ENCODE measurements at places on chromosomes 11 and 22.

- DNase-seq = no peak
Measured at GRCh38 chr22:48198489-48199459, 1436.3 kb downstream of the TBC1D22A start.

GRCh38 chr11:75199412-75199955 is 41.1 kb upstream of the TPBGL start:
- no peak for DNase-seq

- DNase-seq = no peak
Measured at GRCh38 chr22:46653596-46653995, 33.4 kb downstream of the GRAMD4 start.

DNA sequence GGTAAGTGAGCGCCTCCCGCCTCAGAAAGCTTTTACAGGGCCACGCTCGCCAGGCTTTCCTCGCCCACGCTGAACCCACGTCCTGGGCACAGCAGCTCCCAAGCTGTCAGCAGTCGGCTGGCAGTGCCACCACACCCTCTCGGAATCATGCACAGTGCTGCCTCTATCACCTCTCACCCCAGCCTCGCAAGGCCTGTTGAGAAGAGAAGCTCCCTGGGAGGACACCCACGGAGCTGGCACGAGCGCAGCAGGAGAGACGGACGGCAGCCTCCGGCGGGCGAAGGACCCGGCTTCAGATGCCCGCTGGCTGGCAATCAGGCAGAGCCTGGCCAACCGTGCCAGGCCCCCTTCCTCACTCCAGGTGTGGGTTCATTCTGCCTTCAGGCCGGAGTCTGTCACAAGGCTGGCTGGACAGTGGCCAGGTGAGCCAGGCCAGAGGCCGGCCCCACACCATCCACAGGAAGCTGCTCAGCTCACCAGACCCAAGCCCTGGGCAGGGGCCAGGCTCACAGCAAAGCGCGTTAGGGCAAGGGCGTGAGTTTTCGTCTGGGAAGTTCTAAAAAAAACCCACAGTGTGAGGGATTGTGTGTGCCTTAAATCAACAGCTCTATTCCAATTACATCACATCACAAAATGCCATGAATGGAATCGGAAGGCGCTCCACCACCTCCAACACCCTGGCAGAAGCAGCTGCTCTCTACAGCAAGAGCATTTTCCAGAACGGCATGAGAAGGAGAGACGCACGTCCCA is 33.2 kb downstream of the TOLLIP start:
- DNase-seq = no peak

- DNase-seq = peak; percentile 19
Measured at GRCh38 chr11:6655790-6656583, at the start of gene DCHS1. TSS of gene DCHS1 (minus strand) at chr11:6655809. CDS start at chr11:6641613, 14,196 bp downstream.

DNA sequence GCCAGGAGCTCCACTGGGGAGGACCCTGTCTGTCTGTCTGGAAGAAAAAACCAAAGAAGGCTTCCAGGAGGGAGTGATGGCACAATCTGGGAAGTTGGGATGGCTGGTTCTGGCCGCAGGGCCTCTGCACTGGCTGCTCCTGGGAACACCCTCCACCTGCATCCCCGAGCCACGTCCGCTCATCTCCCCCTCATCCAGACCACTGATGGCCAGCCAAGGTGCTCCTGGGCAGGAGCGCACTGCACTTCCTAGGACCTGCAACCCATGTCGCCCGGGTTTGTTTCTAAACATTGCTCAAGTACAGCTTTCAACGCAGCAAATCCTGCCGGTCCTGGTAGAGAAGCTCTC is 4.9 kb upstream of the IFITM10 start:
- no peak for DNase-seq

GRCh38 chr11:7332962-7333361 is 81.3 kb downstream of the SYT9 start:
- DNase-seq = no peak

DNA sequence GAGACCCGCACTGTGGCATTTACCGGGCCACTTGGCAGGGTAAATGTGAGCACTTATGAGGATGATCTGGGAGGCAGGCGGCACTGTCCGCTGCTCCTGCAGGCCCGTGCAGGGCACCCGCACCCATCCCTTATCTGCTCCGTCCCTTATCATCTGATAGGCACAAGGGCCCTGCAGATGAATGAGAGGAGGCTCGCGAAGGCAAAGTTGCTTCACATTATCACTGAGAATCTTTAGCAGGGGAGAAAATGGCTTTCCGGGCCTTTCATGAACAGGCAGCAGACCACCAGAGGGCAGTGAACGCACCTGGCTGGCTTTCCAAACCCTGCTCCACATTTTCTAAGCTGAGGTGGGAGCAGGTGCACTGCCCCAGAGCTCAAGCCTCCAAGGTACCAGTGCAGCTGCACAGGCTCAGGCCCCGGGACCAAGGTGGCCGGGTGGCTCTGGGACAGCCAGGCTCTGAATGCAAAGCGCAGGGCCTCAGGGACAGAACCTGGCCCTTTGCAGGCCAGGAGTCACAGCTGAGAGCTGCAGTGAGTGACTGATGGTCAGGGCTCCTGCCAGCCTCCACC is 165.6 kb downstream of the SHANK2 start:
- DNase-seq = no peak

GRCh38 chr11:62430425-62430824 is 11.6 kb downstream of the SCGB1A1 start:
- no peak for DNase-seq

GRCh38 chr11:3990406-3990805 is 104.2 kb upstream of the RRM1 start:
- DNase-seq = no peak

DNA sequence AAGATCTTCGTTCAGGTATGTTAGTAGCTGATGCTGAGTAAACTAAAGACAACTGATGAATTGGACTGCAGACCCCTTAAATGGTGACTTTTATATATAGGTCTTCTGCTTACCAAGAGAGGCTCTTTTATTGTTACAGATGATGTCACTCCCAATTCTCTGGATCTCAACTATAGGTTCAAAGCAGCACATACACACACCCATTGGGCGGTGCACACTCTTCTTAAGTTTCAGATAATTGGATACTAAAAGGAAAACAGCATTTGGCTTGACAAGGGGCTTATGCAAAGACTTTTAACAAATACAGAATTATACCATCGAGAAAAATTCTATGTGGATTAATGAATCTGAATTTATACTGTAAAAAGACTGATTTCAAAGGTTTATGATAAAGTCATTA is at the start of gene PTH:
PTH (minus strand) TSS at position 69 of the 400 bp plus-strand sequence. CDS start 3,142 bp downstream, outside the sequence.
- DNase-seq = no peak

GRCh38 chr11:35525501-35526175 is at the start of gene PAMR1:
TSS of gene PAMR1 (minus strand) at chr11:35525616. CDS start at chr11:35525585, 31 bp downstream.
- no peak for DNase-seq

- DNase-seq = peak; percentile 26
Measured at GRCh38 chr11:71977743-71978418, 20.8 kb upstream of the IL18BP start.

DNA sequence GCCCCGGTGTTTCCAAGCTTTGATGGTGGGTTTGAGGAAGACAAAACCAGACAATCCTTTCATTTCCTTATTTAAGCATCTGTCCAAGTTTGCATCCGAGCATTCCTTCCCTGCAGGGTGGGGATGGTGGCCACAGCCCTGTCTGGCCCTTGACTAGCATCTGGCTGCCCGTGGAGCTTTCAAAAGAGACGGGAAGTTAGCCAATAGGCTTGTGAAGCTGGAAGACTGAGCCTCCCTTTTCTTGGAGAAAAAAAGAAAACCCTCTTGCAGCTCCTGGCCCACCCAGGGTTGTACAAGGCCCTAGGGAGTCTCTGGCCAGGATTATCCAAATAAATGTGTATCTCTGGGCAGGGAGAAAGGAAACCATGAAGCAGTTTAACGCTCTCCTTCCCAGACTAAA is 60.6 kb downstream of the MICAL2 start:
- no peak for DNase-seq

DNA sequence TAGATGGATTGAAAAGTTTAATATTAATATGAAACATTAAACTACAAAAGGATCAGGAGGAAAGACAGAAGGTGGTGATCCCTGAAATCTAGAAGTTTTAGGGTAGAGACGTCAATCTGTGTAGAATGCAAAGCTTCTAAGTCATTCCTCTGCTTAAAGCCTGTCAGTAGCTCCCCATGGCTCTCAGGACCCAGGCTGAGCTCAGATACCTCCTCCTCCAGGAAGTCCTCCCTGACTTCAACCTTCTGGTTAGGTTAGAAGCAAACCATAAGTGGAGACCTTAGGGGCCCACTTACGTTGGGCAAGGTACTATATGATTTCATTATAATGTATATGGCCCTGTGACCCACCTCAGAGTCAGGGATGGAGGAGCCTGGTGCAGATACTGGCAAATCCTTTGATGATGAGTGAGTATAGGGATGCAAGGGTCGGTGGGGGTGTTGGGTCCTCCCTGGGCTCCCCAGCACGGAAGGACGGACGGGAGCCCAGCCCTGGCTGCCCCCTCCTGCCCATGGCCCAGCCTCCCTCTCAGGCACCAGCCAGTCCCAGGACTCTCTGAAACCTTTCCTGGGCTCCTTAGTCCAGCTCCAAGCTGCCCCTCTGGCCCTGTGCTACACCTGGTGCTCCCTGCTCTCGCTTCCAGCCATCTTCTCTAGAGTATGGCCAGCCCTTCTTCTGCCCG is 3.2 kb upstream of the PPP6R3 start:
- DNase-seq = no peak

DNA sequence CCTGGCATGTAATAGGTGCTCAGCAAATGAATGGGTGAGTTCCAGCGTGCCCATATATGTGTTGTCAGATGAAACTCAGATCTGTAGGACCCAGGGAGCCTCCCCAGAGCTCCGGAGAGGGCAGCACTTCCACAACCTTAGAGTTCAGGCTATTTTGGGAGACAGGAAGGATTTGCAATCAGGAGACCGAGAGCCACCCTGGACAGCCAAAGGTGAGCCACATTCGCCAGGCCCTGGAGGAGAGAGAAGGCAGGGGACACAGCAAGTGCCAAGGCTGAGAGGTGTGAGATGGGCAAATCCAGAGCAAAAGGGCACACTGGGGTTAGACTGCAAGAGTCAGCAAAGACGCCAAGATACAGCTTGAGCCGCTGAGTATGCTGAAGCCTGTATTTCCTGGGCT is 66.4 kb downstream of the CD82 start:
- DNase-seq = no peak

GRCh38 chr11:45154276-45154675 is 7.8 kb downstream of the PRDM11 start:
- DNase-seq = no peak

GRCh38 chr11:93861808-93862207 is 11.4 kb upstream of the VSTM5 start:
- no peak for DNase-seq

- no peak for DNase-seq
Measured at GRCh38 chr11:94769880-94770279, 1.7 kb downstream of the AMOTL1 start.

All from T follicular helper cell (primary cell).